ENCODE measurements at places on chromosomes 2 and 18.

- DNase-seq = no peak
Observed at GRCh38 chr2:52857722-52858121, 909.9 kb upstream of the CHAC2 start.

DNA sequence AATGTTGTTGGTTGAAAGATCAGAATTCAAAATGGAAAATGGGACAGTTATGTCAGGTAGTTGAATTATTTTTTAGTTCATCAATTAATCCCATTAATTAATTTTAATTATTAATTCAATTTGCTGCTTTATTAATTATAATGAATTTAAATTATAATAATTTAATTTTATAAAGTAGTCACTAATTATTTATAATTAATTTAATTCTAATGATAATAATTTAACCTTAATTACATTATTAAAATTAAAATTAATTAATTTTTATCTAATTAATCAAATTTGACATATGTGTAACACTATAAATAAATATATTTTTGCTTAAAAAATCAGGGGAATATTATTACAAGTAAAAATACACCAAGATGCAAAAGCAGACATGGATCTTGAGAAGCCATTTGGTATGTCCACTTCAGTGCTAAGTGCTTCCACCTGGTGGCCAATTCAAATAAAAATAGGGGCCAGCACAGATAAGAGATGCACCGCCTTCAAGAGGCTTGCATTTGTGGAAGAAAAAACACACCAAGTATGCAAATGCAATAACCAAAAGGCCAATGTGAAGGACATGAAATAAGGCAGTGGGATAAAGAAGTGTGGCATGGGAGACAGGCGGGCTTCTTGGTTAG lies 73.2 kb downstream of the MBP start:
- peak; percentile 68 for DNase-seq

- no peak for DNase-seq
Observed at GRCh38 chr2:237650455-237650850, 23.1 kb downstream of the LRRFIP1 start.

DNA sequence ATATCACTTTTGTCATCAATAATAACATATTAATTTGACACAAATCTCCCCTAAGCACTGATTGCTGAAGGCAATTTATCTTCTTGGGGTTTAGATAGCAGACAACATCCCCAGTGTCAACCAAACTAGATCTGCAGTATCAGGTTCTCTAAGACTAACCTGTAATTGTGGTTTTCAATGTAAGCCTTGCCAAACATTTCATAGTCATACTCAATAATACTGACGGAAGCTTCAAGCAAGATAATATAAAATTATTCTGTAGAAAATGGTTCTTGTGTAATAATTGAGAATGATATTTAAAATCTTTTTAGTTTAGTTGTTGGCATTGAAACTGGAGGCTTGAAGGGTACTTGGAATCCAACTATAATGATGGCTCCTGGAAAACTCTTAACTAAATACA lies 186.3 kb downstream of the RIT2 start:
- no peak for DNase-seq

DNA sequence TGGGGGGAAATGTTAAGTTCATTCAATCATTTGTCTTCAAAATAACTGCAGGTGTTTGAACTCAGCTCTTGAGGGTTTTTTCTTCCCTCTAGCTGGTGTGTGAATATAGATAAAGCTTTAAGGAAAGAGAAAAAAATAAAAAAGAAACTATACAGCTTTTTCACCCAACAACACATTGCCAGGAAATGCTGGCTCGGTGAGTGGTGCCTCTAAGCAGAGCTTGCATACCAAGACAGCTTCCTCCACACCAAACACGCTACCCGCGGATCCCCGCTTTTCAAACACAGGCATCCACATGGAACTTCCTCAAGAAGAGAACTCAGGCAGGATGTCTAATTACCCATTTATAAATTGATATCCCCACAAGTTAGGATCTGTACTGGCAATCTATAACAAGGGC lies 69.8 kb upstream of the TANK start:
- DNase-seq = no peak

- DNase-seq = peak; percentile 49
Observed at GRCh38 chr2:118865106-118865505, 17.7 kb upstream of the EN1 start.

DNA sequence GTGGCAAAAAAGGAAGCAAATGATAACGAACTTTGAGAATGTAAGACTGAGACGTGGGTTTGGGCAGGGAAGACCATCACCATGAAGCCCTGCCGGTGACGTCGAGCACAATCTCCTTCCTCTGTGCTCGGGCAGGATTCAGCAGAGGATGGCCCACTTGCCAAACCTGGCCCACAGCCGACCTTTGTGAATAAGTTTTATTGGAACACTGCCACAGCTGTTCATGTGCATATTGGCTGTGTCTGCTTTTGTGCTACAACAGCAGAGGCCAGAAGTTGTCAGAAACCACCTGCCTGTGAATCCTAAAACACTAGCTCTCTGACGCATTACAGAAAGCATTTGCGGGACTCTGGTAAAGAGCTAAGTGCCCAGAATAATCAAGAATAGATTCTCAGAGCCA lies 223.9 kb downstream of the MYT1L start:
- no peak for DNase-seq

- DNase-seq = no peak
Observed at GRCh38 chr18:41768467-41768866, 186.6 kb upstream of the PIK3C3 start.

GRCh38 chr18:55239740-55240139 lies 280.5 kb upstream of the CCDC68 start:
- no peak for DNase-seq

DNA sequence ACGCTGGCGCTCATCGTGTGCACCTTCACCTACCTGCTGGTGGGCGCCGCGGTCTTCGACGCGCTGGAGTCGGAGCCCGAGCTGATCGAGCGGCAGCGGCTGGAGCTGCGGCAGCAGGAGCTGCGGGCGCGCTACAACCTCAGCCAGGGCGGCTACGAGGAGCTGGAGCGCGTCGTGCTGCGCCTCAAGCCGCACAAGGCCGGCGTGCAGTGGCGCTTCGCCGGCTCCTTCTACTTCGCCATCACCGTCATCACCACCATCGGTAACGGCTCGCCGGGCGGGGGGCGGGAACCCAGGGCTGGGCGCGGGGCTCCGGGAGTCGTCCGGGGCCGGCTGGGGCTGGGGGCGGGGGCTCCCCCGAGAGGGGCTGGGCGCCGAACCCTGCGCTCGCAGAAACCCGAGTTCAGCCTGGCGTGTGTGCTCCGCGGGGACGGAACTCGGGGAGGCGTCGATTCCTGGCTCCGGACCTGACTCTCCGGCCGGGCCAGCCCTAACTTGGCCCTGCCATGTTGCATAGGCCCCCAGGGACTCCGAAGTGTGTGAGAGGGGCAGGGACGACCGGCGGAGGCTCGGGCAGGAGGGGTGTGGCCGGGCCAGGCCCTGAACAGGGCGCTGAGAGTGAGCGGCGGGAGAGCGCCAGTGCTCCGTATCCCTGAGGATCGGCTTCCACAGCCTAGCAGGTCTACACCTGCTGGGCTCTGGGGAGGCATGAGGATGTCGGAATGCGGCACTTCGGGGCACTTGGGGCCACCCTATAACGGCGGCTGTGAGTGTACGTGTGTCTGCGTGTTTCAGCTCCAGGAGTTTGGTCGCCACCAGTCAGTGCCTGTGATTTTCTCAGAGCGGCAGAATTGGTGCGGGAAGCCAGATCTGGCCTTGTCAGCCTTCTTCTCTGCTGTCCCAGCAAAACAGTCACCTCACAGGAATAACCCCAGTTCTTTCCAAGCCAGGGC lies 651 bp downstream of the KCNK3 start:
- peak; percentile 60 for DNase-seq

- DNase-seq = peak; percentile 27
Observed at GRCh38 chr18:37565977-37566478, 430 bp upstream of the CELF4 start.

GRCh38 chr2:145079641-145080040 lies 559.7 kb upstream of the ZEB2 start:
- DNase-seq = no peak

- no peak for DNase-seq
Observed at GRCh38 chr18:47926101-47926850, 4.2 kb downstream of the SMAD2 start.

DNA sequence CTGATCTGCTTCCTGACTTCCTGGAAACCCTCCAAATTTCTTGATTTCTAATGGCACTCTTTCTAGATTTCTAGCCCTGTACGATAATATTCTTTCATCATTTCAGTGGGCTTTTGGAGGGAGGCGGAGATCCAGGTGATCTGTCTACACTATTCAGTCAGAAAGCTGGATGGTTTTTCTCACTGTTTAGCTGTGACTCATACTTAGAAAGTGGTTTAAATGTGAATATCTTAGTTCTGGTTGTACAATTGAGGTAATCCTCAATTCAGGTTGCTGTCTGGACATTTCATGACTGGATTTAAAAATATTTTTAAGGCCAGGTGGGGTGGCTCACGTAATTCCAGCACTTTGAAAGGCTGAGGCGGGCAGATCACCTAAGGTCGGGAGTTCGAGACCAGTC lies 20.8 kb downstream of the SEH1L start:
- no peak for DNase-seq

DNA sequence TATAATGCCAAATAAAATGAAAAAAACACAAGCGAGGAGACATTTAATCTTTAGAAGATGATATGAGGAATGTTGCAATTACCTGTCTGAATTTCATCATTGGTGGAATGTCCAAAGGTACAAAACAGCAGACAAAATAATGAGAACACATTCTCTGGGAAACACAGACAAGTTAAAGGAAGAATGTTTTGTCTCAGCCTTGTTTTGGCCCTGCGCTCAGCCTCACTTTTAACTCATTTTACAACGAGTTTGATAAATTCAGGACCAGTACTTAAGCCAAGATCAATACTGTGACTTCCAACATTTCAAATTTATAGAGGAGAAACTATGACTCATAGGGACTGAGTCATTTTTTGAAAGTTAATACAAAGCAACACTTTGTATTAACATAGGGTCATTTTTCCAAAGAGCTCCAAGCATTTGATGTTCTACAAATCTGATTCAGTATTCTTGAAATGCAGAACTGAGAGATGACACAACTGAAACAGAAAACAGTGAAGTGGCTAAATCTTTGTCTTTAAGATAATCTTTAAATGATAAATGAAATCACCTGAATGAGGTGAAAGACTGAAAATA lies 833.2 kb upstream of the CHAC2 start:
- no peak for DNase-seq

GRCh38 chr18:50128506-50129271 lies 66.3 kb downstream of the MYO5B start:
- no peak for DNase-seq

DNA sequence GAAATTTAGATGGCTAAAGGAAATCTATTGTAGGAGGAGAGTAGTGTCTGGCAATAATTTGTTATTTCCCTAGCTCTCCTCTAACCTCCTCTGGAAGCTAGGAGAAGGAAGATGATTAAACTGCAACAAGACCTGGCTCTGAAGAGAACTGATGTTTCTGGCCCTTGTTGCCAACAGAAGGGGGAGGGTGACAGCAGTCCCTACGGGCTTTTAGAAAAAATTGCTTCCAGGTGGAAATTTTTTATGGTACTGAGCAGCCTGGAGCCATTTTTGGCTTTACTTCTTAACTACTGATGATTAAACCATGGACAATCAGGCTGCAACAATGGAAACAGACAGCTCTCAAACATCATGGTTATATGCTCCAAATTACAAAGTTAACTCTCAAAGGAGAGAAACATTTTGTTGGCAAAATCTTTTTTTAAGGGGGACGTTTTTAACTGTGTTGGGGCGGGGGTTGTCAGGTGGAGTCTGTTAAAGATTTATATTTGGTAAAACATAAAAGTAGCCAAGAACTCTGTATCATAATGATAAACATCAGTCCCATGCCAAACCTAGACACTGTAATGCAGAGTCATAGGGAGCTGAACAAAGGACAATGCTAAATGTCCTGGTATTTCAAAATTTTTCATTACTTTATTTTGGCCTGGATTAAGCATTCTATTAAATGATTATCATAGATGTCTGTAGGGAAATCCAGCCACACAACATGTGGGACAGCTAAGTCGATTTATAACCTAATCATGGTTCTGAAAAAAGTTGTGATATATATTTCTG lies 70.0 kb downstream of the EXOC6B start:
- DNase-seq = peak; percentile 67

- DNase-seq = no peak
Observed at GRCh38 chr2:173961346-173961705, 3.8 kb downstream of the SP3 start.

DNA sequence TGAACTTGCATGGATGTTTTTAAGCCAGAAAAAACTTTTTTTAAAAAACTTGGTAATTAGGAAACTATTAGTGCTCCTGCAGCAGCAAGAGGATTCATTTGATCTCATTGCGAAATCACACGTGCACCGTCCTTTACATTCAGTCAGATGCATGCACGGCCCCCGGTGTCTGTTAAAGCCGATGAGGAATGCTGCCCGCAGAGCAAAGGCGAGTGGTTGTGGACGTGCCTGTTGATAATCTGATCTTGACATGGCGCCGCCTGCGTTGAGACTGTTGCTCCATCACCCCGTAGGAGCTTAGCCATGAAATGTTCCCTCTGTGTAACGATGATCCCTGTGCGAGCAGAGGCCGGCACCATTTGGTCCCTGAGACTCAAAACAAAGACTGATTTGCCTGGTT lies 300.0 kb downstream of the GBX2 start:
- no peak for DNase-seq

DNA sequence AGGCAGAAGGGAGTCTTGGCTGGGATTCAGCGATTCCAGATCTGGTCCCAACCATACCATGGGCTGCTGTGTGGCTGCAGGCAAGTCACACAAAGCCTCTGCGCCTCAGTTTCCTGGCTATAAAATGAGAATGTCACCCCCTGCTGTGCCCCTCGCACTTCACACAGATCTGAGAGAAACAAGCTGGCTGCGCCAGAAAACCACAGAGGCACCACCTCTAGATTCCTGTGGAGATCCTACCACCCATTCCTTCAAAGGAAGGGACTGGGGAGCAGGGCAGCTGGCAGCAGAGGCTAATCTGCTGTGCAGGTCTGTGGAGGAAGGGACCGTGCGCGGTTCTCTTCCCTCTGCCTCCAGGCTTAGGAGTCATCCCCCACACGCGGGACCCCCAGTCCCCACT lies 19.8 kb downstream of the NEURL3 start:
- DNase-seq = peak; percentile 76

GRCh38 chr18:25896956-25897355 lies 193.5 kb downstream of the SS18 start:
- DNase-seq = no peak

DNA sequence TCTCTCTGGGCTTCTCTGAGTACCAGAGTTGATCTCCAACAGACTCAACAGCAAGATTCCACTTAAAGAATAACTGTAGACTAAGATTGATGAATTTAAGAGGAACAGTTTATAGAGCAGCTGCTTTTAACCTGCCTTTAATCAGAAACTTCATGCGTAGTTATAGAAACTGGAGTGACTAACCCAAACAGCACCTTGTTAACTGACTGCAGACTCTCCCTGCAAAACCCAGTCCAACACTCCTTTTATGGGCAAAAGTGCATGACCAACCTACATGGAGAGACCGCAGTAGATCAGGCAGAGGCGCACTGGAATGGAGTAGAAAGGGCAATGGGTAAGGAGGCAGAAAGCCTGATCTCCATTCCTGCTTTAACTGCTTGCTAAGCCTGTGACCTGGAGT lies 110.6 kb downstream of the NRP2 start:
- no peak for DNase-seq

- DNase-seq = no peak
Observed at GRCh38 chr18:68033466-68033865, 516.9 kb upstream of the DSEL start.

All from A673 (cell line).